ENCODE measurements at places on chromosomes 1 and 21. TPM values are rescaled to one million over a fixed set of nuclear protein-coding genes. Genes with fewer than 3 reads are reported as not detected.

DNA sequence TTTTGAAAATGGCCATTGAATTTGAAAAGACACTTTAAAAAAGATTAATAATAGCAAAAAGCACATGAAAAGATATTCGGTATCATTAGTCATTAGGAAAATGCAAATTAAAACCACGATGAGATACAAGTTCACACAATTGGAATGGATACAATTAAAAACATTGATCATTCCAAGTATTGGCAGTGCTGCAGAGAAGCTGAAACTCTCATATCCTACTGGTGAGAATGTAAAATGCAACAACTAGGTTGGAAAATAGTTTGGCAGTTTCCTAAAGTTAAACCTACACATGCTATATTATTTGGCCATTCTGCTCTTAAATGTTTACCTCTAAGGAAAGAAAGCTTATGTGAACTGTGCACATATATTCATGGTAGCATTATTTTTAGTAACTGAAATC lies 838.7 kb upstream of the PRMT6 start:
- no peaks in the 10 kb centered on the region for H3K27me3 ChIP-seq
- H3K36me3 ChIP-seq = no peaks in the 10 kb centered on the region
- H3K4me3 ChIP-seq = no peak overlapping the region
- no peak overlapping the region for H3K27ac ChIP-seq
- no peak for DNase-seq

Gene ATP13A2
- 41.8 TPM for total RNA-seq

Gene DHRS3
- 57.6 TPM for total RNA-seq

Gene CYP4X1
- total RNA-seq = not detected

Gene CFHR3
- not detected for total RNA-seq

Data from activated CD4-positive, alpha-beta memory T cell treated with anti-CD3 and anti-CD28 coated beads for 36 hours (primary cell).